ENCODE measurements at places on chromosomes 3 and 15. TPM values are rescaled to one million over a fixed set of nuclear protein-coding genes. Genes with fewer than 3 reads are reported as not detected.
A peak's percentile ranks its signal among the peaks of the same experiment; 100 is the strongest.

DNA sequence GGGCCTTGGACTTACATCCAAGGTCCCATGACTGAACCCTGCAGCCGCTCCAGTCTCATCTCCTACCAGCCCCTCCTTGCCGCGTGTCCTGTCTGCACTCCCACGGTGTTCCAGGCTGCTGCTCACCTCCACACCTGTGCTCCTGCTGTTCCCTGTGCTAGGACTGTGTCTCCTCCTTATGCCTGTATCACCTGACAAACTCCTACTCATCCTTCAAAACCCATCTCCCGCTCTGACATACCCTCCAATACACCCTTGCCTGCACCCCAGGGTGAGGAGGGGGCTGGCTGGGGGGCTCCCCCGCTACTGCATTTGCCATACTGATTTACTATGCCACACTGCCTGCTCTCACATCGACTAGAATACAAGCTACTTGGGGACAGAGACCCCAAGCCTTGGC, 53.6 kb downstream of the CYP11A1 start:
- H3K4me3 ChIP-seq, result no peak overlapping the region
- H3K36me3 ChIP-seq, result no peaks in the 10 kb centered on the region
- no peaks in the 10 kb centered on the region for H3K27me3 ChIP-seq
- DNase-seq, result no peak
- no peak overlapping the region for H3K27ac ChIP-seq
- peaks cover 2% of the 10 kb centered on the region for H3K4me1 ChIP-seq

GRCh38 chr3:185470323-185470722, 28.5 kb downstream of the TMEM41A start:
- no peak for DNase-seq
- no peak overlapping the region for H3K4me3 ChIP-seq
- H3K27ac ChIP-seq, result no peak overlapping the region
- no peaks in the 10 kb centered on the region for H3K4me1 ChIP-seq
- no peaks in the 10 kb centered on the region for H3K27me3 ChIP-seq
- peaks cover 61% of the 10 kb centered on the region for H3K36me3 ChIP-seq

GRCh38 chr3:162073422-162073975, 576.9 kb downstream of the OTOL1 start:
- no peak overlapping the region for H3K27ac ChIP-seq
- no peaks in the 10 kb centered on the region for H3K27me3 ChIP-seq
- DNase-seq, result no peak
- no peaks in the 10 kb centered on the region for H3K36me3 ChIP-seq

Gene PGBD4
- total RNA-seq, result 1.8 TPM

DNA sequence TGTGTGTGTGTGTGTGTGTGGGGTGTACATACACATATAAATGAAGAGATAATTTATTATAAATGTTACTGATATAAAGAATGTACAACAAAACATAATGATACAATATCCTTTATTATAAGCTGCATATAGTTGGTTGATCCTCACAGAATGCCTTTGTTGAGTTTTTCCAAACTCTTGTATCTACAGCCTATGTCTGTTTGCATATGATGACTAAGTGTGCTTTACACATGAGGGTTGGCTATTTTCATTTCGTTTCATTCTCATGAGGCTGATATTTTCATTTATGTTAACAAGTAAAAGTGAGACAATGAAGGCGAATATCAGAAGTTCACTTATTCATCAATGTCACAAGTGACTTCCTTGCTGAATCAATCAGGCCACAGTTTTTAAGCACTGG, 45.1 kb downstream of the TM2D3 start:
- DNase-seq, result no peak
- H3K27me3 ChIP-seq, result no peaks in the 10 kb centered on the region
- no peak overlapping the region for H3K4me3 ChIP-seq

- H3K36me3 ChIP-seq, result no peaks in the 10 kb centered on the region
- DNase-seq, result peak; percentile 72
- no peaks in the 10 kb centered on the region for H3K27me3 ChIP-seq
- H3K4me3 ChIP-seq, result no peak overlapping the region
- H3K27ac ChIP-seq, result peak overlapping the region; percentile 86
These were observed 4.3 kb upstream of the MYL3 start for GRCh38 chr3:46867550-46867898.

- H3K36me3 ChIP-seq, result peaks cover 54% of the 10 kb centered on the region
- no peak overlapping the region for H3K4me3 ChIP-seq
- H3K27ac ChIP-seq, result no peak overlapping the region
- H3K27me3 ChIP-seq, result no peaks in the 10 kb centered on the region
These were observed 14.3 kb downstream of the CXCR6 start for GRCh38 chr3:45957586-45957985.

Gene CACNA2D2
- total RNA-seq, result 3.6 TPM

DNA sequence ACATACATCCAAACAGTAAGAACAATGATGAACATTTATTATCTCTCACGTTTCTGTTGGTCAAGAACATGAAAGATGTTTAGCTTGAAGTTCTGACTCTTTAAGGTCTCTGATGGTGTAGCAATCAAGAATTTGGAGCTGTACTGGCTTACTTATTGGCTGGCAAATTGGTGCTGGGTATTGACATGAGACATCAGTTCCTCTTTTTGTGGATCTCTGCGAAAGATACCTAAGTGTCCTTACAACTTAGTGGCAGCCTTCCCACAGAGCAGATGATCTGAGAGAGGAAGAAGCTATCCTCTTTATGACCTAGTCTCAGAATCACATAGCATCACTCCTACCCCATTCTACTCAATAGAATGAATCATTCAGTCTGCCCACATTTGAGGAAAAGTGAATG, 309.8 kb upstream of the DCBLD2 start:
- H3K4me3 ChIP-seq, result no peak overlapping the region
- no peak overlapping the region for H3K27ac ChIP-seq
- no peaks in the 10 kb centered on the region for H3K27me3 ChIP-seq
- no peaks in the 10 kb centered on the region for H3K36me3 ChIP-seq
- H3K4me1 ChIP-seq, result no peaks in the 10 kb centered on the region

DNA sequence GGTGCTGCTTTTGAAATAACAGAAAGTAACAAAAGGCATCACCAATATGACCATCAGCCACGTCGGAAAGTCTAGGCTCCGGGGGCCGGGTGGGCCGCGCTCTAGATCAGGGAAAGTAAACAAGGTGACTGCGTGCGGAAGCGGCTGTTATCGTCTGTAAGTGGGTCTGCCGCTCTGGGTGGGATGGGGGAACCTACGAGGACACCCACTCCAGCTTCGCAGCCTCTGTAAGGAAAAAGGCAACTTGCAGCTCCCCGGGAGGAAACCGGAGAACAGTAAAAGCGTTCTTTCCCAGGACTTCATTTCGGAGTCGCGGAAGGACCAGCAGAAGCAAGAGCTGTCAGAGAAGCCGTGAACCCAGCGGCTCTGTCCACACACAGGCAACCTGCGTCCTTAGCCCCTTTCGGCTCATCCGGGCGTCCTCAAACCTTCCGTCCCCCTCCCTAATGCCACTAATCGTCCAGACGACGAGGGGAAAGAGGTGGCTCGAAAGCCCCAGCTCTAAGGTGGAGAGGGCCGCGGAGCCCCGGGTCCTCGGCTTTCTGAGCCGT, 461 bp downstream of the XRN1 start:
- H3K4me3 ChIP-seq, result peak overlapping the region; percentile 84
- H3K27me3 ChIP-seq, result no peaks in the 10 kb centered on the region

DNA sequence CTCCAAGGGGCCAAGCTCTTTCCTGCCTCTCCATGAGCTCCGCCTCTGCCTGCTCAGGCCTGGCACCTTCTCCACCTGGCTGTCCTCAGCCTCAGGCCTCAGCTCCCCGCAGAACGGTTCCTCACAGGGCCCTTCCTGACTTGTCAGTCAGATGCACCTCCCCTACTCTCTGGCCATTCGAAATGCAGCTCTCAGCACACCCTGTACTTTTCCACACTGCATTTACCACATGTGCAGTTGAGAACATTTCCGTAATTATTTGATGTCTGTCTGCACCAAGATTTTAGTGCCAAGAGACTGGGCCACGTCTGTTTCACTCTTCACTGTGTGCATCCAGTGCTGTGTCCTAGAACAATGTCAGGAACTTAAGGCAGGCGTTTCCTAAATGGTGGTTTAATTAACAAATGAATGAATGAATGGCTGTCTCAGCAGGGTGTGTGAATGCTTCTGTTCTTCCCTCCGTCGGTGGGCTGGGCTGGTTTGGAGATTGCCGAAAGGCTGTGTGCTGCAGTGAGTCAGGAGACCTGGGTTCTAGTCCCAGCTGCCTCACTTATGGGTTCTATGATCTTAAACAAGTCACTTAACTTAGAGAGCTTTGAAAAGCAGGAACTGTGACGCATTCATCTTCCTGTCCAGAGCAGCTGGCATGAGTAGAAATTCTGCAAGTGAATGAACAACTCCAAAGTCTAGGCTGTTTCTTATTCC, 5.4 kb downstream of the MUC4 start:
- no peak overlapping the region for H3K27ac ChIP-seq
- DNase-seq, result no peak
- H3K4me1 ChIP-seq, result no peaks in the 10 kb centered on the region
- H3K27me3 ChIP-seq, result peaks cover 8% of the 10 kb centered on the region
- H3K36me3 ChIP-seq, result no peaks in the 10 kb centered on the region
- H3K4me3 ChIP-seq, result no peak overlapping the region

GRCh38 chr3:74041068-74041675, 416.4 kb upstream of the PDZRN3 start:
- no peak overlapping the region for H3K4me3 ChIP-seq
- no peak overlapping the region for H3K27ac ChIP-seq
- no peaks in the 10 kb centered on the region for H3K36me3 ChIP-seq
- no peaks in the 10 kb centered on the region for H3K27me3 ChIP-seq
- no peaks in the 10 kb centered on the region for H3K4me1 ChIP-seq
- DNase-seq, result no peak

Gene FAM107A
- total RNA-seq, result 180 TPM

DNA sequence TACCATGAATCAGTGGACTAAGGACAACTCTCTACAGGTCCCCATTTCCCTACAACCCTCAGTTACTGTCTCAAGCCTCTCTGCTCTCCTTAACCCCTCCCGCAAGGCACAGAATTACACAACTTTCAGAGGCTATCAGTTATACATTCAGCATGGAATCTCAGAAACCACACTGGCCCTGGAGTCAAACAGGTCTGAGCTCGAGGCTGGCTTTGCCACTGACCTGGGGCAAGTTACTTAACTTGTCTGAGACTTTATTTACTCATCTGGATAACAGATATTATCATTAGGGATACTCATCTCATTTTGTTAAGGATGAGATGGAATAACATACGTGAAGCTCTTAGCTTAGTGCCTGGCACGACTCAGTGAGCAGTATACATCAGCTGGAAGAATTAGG, 95.2 kb downstream of the WDR76 start:
- no peak overlapping the region for H3K27ac ChIP-seq
- H3K27me3 ChIP-seq, result no peaks in the 10 kb centered on the region
- H3K4me1 ChIP-seq, result no peaks in the 10 kb centered on the region
- no peak overlapping the region for H3K4me3 ChIP-seq
- H3K36me3 ChIP-seq, result no peaks in the 10 kb centered on the region

Gene LIPH
- 14.7 TPM for total RNA-seq

DNA sequence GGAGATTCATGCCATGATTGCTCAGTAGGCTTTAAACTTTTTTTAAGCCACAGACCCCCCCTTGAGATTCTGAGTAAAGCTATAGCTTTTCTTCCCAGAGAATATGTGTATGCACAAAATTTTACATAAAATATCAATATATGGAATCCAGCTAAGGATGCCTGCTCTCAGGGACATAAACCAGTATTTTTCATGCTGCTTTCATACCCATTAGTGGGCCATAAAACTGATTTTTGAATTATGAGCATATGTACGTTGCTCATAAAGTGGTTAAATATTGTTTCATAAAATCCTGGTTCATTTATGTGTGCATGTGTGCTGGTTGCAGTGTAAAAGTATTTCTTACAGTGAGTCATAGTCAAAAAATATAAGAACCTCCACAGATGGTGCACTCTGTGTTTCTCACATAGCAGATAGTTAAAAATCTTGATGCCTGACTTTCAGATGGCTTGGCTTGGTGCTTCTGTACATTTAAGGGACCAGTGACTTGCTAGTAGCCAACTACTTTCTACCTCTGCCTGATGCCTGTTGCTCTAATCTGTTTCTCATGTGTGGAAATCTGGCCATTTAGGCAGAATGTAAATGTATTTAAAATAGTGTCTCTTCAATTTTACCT, 71.9 kb downstream of the ARHGEF26 start:
- no peak overlapping the region for H3K27ac ChIP-seq
- DNase-seq, result no peak
- no peaks in the 10 kb centered on the region for H3K27me3 ChIP-seq
- H3K4me3 ChIP-seq, result no peak overlapping the region

DNA sequence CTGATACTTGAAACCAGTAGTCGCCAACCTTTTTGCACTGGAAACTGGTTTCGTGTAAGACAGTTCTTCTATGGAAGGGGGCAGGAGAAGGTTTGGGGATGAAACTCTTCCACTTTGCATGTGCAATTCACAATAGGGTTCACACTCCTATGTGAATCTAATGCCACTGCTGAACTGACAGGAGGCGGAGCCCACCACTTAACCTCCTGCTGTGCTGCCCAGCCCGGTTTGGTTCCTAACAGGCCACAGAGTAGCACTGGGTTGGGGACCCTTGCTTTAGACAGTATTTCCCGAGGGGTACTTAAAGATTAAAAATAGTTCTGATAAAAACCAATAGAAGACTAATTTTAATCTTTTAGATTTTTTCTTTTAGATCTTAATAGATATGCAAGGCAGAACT, 11.1 kb downstream of the TFG start:
- no peaks in the 10 kb centered on the region for H3K36me3 ChIP-seq

DNA sequence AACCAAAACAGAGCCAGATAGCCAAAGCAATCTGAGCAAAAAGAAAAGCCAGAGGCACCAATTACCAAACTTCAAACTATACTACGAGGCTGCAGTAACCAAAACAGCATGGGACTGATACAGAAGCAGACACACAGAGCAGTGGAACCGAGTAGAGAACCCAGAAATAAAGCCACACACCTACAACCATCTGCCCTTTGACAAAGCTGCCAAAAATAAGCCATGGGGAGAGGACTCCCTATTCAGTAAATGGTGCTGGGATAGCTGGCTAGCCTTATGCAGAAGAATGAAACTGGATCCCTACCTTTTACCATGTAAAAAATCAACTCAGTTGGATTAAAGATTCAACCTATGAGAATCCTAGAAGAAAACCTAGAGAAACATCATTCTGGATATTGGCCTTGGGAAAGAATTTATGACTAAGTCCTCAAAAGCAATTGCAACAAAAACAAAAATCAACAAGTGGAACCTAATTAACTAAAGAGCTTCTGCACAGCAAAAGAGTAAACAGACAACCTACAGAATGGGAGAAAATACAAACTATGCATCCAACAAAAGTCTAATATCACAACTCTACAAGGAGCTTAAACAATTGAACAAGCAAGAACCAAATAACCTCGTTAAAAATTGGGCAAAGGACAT, 95.1 kb downstream of the APBA2 start:
- no peak overlapping the region for H3K27ac ChIP-seq
- H3K4me1 ChIP-seq, result peaks cover 4% of the 10 kb centered on the region
- DNase-seq, result no peak
- H3K36me3 ChIP-seq, result no peaks in the 10 kb centered on the region
- no peaks in the 10 kb centered on the region for H3K27me3 ChIP-seq

GRCh38 chr15:68646156-68646555, 67.4 kb downstream of the CORO2B start:
- H3K36me3 ChIP-seq, result no peaks in the 10 kb centered on the region
- H3K4me1 ChIP-seq, result no peaks in the 10 kb centered on the region
- no peak overlapping the region for H3K4me3 ChIP-seq
- H3K27ac ChIP-seq, result no peak overlapping the region

GRCh38 chr15:66851311-66852063, 149.5 kb downstream of the SMAD6 start:
- no peaks in the 10 kb centered on the region for H3K27me3 ChIP-seq
- H3K27ac ChIP-seq, result no peak overlapping the region
- H3K36me3 ChIP-seq, result no peaks in the 10 kb centered on the region
- H3K4me3 ChIP-seq, result no peak overlapping the region

GRCh38 chr3:108073764-108074431, 16.9 kb downstream of the CD47 start:
- no peaks in the 10 kb centered on the region for H3K4me1 ChIP-seq
- no peaks in the 10 kb centered on the region for H3K27me3 ChIP-seq
- no peak overlapping the region for H3K4me3 ChIP-seq
- no peaks in the 10 kb centered on the region for H3K36me3 ChIP-seq
- H3K27ac ChIP-seq, result no peak overlapping the region
- no peak for DNase-seq

Data from kidney (tissue), 22 donors.